ENCODE measurements at places on chromosomes 6 and 20. TPM values are rescaled to one million over a fixed set of nuclear protein-coding genes. Genes with fewer than 3 reads are reported as not detected.

Gene ATP6V1G2
- polyA plus RNA-seq, result 211 TPM

Gene RPS21
- polyA plus RNA-seq, result 514 TPM

Gene RNF8
- polyA plus RNA-seq, result 49.3 TPM

Gene DAAM2
- not detected for polyA plus RNA-seq

Gene MAPK13
- 0.69 TPM for polyA plus RNA-seq

Gene PLCB4
- polyA plus RNA-seq, result 53.1 TPM

Gene UBD
- polyA plus RNA-seq, result not detected

Gene KCNQ2
- polyA plus RNA-seq, result 8.7 TPM

Gene TPX2
- 18.5 TPM for polyA plus RNA-seq

Gene WFDC9
- polyA plus RNA-seq, result not detected

Gene MARCKS
- polyA plus RNA-seq, result 129 TPM

Gene MOXD1
- polyA plus RNA-seq, result not detected

Gene GRM4
- 2.1 TPM for polyA plus RNA-seq

Gene ESF1
- polyA plus RNA-seq, result 44.8 TPM

Gene LY6G6C
- not detected for polyA plus RNA-seq

Gene TMEM170B
- 15.2 TPM for polyA plus RNA-seq

Gene GSTA3
- not detected for polyA plus RNA-seq

Gene BHLHE23
- polyA plus RNA-seq, result not detected

Gene JARID2
- 28.1 TPM for polyA plus RNA-seq

Gene SLC22A3
- polyA plus RNA-seq, result 0.34 TPM

Gene DLK2
- 15.0 TPM for polyA plus RNA-seq

Gene CYP21A2
- polyA plus RNA-seq, result 0.20 TPM

Gene PMEPA1
- polyA plus RNA-seq, result 1.9 TPM

Gene IGF2R
- 5.7 TPM for polyA plus RNA-seq

Gene BAG2
- 4.8 TPM for polyA plus RNA-seq

Gene C6orf141
- not detected for polyA plus RNA-seq

Gene SPAG4
- polyA plus RNA-seq, result not detected

Gene IRF4
- not detected for polyA plus RNA-seq

Gene EFCAB8
- not detected for polyA plus RNA-seq

Gene TINAG
- polyA plus RNA-seq, result not detected

Gene MAFB
- polyA plus RNA-seq, result 1.7 TPM

Gene ADGRF1
- polyA plus RNA-seq, result not detected

Gene SIRPB1
- polyA plus RNA-seq, result 5.8 TPM

Gene TGM3
- polyA plus RNA-seq, result not detected

Gene BPIFB4
- polyA plus RNA-seq, result not detected

Gene PCK1
- polyA plus RNA-seq, result not detected

Gene C20orf204
- not detected for polyA plus RNA-seq

Gene BCAS1
- polyA plus RNA-seq, result 2.6 TPM

Gene FAM217A
- not detected for polyA plus RNA-seq

Gene NKX2-4
- polyA plus RNA-seq, result not detected

Gene HTR1E
- 0.58 TPM for polyA plus RNA-seq

Gene RAET1G
- not detected for polyA plus RNA-seq

Gene SFTA2
- polyA plus RNA-seq, result not detected

Gene ARFGEF3
- 10.4 TPM for polyA plus RNA-seq

Gene POU5F1
- polyA plus RNA-seq, result not detected

Measured in Purkinje cell (primary cell).